ENCODE measurements at places on chromosomes 12 and 14.

DNA sequence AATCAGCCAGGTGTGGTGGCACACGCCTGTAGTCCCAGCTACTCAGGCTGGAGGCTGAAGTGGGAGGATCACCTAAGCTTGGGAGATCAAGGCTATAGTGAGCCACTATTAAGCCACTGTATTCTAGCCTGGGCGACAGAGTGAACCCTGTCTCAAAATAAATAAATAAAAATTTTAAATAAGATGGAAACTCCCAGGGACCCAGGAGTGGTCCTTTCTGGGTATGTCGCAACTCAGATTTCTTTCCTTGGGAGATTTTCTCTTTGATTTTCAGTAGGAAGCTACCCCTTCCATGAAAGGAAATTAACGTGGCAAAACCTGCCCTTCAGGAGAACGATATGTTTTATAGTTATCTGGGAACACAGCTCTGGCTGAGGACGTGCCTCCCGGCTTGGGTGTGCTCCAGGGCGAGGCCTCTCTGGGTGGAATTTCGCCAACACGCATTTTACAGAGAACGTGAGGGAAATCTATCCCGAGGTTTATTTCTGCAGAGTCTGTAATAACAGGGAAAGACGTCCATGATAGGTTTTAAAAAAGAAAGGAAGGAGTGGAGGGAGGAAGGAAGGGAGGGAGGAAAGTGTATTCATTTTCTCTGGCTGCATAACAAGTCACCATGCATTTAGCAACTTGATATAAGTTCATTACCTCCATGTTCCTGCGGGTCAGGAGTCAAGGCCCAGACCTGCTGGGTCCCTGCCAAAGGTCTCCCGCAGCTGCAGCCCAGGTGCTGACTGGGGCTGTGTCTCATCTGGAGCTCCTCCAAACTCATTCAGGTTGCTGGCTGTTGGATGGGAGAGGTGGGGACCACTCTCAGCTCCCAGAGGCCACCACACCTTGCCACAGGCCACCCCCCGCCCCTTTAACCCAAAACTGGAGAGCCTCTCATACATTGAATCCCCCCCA lies 80.6 kb upstream of the GSC start:
- no peak for DNase-seq

GRCh38 chr14:99472937-99473336 lies 7.7 kb downstream of the SETD3 start:
- no peak for DNase-seq

DNA sequence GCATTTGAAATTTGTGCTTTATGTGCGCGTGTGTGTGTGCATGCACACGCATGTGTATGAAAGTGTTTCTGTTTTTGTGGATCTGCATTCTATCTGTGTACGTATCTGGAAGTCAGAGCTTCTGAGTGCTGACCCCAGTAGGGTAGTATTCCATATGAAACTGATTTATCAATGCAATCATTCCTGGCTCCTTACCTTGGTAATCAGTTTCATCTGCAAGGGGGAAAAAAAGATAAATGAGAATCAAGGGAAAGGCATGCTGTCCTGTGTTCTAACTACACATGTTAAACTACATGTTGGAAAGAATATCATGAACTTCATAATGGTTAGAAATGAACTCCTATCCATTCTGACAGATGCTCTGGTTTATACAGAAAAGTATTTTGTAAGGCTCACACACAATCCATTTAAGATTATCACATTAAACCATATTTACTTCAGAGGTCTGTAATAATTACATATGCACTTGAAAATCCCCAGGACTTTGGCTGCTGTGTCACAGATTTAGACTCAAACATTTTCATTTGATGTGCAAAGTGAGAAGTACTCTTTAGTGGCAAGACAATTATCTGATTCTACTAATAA lies 276.1 kb upstream of the LMO3 start:
- DNase-seq, result no peak

DNA sequence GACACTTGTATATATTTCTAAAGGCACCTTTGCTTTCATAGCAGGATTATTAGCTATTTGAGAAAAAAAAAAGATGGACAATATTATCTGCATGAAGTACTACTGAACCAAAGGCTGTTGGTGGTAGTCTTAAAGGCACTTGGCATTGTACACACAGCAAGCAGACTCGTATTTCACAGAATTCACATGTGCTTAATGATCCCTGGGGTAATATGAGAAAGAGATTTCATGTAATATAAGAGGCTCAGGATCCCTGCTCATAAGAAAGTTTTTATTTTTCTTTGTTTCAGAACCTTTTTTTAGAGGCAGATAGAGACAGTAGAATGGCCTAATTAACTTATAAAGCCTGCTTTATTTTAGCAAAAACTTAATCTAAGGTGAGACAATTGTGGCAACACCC lies 59.5 kb downstream of the SYNE2 start:
- DNase-seq, result no peak

- DNase-seq, result no peak
Observed at GRCh38 chr12:42020226-42020625, 124.4 kb downstream of the GXYLT1 start.

DNA sequence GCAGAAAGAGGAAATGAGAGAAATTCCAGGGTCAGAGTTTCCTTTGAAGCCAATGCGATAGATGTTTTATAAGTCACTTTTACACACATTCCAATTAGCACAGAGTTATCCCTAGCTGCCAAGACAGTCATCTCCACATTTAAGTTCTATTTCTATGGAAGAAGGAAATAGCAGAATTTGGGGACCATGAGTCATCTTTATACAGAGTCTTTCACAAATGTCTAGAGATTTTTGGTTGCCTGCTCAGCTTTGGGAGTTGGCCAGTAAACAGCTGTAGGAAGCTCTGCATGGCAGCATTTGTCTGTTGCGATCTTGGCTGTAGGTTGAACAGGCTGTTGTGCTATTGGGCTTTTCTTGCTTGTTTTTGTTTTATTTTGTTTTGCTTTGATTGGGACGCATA lies 884.3 kb downstream of the GALC start:
- no peak for DNase-seq

DNA sequence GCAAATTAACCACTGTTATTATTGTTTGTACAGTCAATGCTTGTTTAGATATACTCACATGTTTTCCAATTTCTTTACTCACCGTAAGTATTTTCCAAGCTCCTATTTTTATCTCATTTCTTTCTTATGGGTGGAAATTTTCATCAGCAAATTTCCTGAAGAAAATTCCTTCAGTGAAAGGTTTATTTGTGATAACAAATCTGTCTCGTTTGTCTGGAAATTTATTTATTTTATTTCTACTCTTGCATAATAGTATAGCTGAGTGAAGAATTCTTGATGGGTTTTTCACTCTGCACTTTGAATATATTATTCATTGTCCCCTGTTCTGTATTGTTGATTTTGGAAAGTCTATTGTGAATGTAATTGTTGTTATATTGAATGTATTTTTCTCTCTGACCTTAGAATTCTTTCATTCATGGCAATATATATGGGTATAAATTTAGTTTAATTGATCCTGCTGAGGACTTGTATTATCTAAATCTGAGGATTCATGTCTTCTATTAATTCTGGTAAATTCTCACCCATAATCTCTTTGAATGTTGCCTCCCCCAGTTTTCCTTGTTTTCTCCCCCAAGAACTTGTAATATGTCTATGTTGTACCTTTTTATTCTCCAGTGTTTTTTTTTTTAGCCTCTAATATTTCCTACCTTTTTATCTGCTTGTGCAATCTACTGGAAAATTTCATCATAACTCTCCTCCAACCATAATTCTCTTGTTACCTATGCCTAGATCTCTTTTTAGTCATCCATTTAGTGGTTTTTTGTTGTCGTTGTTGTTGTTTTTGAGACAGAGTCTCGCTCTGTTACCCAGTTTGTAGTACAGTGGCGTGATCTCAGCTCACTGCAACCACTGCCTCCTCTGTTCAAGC lies 21.6 kb upstream of the HOXC13 start:
- DNase-seq, result no peak

DNA sequence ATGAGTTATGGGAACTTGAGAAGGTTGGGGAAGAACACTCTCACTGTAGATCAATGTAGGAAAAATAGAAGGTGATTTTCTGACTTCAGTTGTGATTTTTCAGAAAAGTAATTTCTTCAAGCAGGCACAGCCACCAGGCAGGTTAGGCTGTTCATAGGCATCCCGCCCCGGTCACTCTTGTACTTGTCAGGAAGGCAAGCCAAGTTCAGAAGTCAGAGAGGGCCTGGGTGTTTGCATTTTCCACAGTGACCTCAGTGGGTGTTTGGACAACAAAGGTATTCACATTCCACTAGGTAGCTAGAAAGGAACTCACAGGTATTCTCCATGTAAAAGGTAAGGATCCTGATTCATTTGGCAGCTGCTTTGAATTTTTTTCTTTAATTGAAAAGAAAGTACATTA lies 3.0 kb upstream of the FAM234B start:
- DNase-seq, result no peak

DNA sequence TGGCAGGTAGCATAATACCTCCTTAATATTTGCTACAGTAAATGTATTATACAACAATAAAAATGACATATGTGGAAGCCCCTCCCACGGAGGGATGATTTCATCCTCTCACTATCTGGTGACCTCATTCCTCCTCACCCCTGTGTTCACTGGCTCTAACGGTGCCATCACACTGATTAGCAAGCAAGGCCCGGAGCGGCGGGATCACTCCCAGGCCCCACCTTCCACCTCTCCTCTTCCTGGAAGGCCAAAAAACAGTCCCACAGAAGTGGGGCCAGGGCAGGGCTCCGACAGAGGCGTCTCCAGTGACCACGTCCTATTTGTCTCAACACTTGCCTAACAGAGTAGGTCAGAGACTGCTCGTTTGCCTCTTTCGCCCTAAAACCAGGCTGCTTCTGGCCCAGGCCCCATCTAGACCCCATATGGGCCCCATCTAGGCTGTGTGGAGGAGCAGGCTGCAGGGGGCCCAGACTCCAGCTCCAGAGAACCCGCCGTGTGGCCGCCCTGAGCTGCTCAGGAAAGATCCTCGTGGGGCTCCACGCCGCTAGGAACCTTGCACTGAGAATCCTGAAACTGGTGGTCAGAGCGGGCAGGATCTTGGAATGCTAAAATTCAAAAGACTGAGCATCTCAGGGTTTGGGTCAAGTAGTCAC lies 3.7 kb downstream of the SELPLG start:
- DNase-seq, result no peak

- DNase-seq, result no peak
Observed at GRCh38 chr12:123936471-123936870, 36.2 kb downstream of the CCDC92 start.

DNA sequence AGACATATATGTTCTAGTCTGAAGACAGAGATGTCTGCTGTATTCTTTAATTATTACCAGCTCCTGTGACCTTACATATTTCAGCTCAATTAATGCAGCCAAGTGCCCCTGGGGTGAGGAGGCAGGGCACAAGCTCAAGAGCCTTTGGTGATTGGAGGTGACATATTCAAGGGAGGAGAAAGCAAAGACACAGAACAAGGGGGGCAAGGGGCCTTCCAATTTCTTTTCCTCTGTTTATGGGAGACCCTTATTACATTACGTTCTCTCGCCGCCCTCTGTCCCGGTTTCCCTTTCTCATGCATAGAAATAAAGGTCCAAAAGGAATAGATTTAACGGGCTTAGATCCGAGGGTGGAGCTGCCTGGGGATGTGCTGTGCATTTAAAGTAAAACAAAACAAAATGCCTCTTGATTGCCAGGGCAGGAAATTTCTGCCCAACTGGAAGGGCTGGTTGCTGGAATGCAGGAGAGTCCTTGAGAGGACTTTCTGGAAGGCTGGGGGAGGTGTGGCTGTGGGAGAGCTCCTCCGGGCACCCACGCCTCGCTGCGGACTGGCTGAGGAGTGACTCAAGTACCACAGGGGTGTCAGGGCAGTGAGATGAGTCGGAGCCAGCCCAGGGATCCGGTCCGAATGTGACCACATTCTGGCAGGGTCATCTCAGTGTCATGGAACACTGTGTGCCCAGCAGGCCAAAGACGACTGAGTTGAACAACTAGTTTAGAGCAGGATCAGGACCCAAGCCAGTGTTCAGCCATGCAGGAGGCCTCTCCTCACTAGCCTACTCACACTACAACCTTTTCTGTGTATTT lies 32.1 kb upstream of the GSG1 start:
- DNase-seq, result no peak

DNA sequence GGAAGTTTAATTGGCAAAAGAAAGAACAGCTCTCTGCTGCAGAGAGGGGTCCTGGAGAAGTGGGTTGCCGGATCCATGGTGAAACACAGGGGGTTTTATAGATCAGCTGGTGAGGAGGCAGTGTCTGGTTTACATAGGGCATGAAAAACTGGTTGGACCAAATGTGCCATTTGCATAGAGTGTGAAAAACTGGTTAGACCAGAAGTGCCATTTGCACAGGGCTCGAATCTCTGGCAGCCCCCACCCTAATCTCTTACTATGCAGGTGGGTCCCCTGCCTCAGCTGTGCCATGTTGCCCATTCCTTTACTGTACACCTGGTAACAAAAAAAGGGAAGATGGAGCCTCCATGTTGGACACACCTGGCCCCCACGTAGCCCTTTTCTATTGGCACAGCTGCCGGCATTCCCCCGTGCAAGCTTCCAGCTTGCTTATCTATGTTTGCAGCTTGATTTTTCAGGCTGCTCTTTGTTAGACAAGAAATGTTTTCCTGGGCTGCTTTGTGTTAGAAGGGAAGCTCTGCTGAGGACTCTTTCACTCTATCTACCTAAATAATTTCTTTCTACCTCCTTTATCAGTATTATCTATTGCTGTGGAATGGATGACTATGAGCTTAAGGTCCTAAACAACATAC lies 61.1 kb upstream of the TMEM132D start:
- no peak for DNase-seq

DNA sequence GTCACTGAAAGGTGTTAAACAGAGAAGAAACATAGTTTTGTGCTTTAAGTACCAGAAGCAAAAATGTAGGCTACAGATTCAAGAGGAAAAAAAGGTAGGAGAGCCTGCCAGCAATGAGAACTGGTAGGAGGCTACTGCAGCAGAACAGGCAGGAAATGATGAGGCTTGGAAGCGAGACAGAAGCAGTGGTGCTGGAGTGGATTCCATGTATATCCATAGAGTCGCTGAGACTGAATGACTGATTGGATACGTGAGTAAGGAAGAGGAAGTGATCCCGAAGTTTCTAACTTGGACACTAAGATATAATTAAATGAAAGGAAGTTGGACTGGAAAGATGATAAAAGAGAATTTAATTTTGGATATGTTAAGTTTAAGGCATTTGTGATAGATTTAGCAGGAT lies 45.0 kb upstream of the CCDC91 start:
- DNase-seq, result no peak

GRCh38 chr12:75483431-75483830 lies 2.9 kb downstream of the GLIPR1 start:
- no peak for DNase-seq

DNA sequence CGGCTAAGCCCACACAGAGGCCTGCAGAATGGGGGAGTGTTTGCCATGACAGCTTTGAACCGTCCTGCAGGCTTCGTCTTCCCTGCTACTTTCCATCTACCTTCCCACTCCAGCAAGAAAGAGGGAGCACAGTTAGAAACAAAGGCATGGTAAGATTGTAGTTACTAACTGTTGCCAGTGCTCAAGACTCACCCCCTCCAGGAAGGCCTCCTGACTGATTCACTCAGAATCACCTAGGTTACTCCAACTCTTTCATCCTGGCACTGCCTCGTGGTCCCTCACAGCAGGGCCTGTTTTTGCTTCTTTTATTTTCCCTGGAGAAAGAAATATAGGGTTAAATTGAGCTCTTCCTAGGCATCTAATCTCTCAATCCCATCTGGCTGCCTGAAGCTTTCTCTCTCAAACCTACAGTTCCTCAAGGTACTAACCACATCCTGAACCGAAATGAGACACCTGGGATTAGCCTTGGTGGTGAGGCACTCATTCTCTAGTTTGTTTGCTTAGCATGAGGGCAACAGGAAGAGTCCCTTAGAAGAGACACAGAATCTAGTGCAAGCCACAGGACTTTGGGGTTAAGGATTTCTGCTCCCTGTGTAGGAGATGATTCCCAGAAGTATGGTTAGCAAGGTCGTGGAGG lies 7.8 kb downstream of the GALNT6 start:
- no peak for DNase-seq

Data from stimulated activated CD4-positive, alpha-beta T cell treated with anti-CD3 and anti-CD28 coated beads, TNF-alpha, amount 100 ng/mL, for 1 hour (primary cell).